ENCODE measurements at places on chromosomes 4 and X. TPM values are rescaled to one million over a fixed set of nuclear protein-coding genes. Genes with fewer than 3 reads are reported as not detected.

Gene HEPH
- polyA plus RNA-seq: 19.0 TPM

Gene CT45A5
- polyA plus RNA-seq: not detected

Gene PF4V1
- polyA plus RNA-seq: not detected

Gene RAB9B
- 14.0 TPM for polyA plus RNA-seq

Gene TMEM35A
- polyA plus RNA-seq: 7.7 TPM

Gene MAD2L1
- 3.8 TPM for polyA plus RNA-seq

Gene KIT
- 18.3 TPM for polyA plus RNA-seq
